ENCODE measurements at places on chromosomes 11 and 22. TPM values are rescaled to one million over a fixed set of nuclear protein-coding genes. Genes with fewer than 3 reads are reported as not detected.

Gene BRSK2
- 32.2 TPM for total RNA-seq

Gene PTDSS2
- 103 TPM for total RNA-seq

Gene NNMT
- 1.7 TPM for total RNA-seq

Gene METTL15
- 11.4 TPM for total RNA-seq

Gene LINC01488
- not detected for total RNA-seq

Gene FOLR2
- total RNA-seq, result not detected

Gene VWCE
- 0.51 TPM for total RNA-seq

Gene CD248
- 0.15 TPM for total RNA-seq

Gene BIK
- 0.18 TPM for total RNA-seq

Gene HOATZ
- total RNA-seq, result not detected

Gene TUBA8
- total RNA-seq, result 1.3 TPM

Gene VSTM5
- total RNA-seq, result not detected

Gene CAT
- 65.9 TPM for total RNA-seq

Gene ESAM
- total RNA-seq, result 1.6 TPM

Gene BDNF
- total RNA-seq, result 0.36 TPM

Gene IL17REL
- total RNA-seq, result 0.82 TPM

Gene CRKL
- 59.4 TPM for total RNA-seq

Gene TLCD5
- total RNA-seq, result 22.8 TPM

Gene FAM180B
- not detected for total RNA-seq

Gene PATE4
- not detected for total RNA-seq

Gene MUC2
- total RNA-seq, result 0.08 TPM

Gene DGCR6
- total RNA-seq, result 2.2 TPM

Gene SORL1
- total RNA-seq, result 36.3 TPM

Gene FOXRED1
- total RNA-seq, result 44.8 TPM

Gene INCENP
- 81.5 TPM for total RNA-seq

Gene IGLL1
- total RNA-seq, result not detected

Gene TMEM80
- 45.2 TPM for total RNA-seq

Gene POU2AF3
- total RNA-seq, result 0.64 TPM

Gene MUC6
- 0.49 TPM for total RNA-seq

Gene OR5B21
- total RNA-seq, result not detected

Gene SOX10
- not detected for total RNA-seq

Gene TNNT3
- total RNA-seq, result 0.41 TPM

Gene DGKZ
- total RNA-seq, result 104 TPM

Gene SLC6A5
- not detected for total RNA-seq

Gene SHANK2
- total RNA-seq, result 1.7 TPM

Gene ALDH3B1
- total RNA-seq, result 18.3 TPM

Gene ROBO3
- total RNA-seq, result 12.0 TPM

Gene CARD16
- not detected for total RNA-seq

Gene APOBEC3H
- total RNA-seq, result not detected

Gene CACNA1I
- 0.23 TPM for total RNA-seq

Gene CLCF1
- total RNA-seq, result 9.3 TPM

Gene RAG2
- total RNA-seq, result 0.10 TPM

Gene ADM2
- total RNA-seq, result 3.9 TPM

Gene MADD
- total RNA-seq, result 51.1 TPM

Gene NTM
- total RNA-seq, result 0.10 TPM
